ENCODE measurements at places on chromosomes 13 and 19.
A peak's percentile ranks its signal among the peaks of the same experiment; 100 is the strongest.

DNA sequence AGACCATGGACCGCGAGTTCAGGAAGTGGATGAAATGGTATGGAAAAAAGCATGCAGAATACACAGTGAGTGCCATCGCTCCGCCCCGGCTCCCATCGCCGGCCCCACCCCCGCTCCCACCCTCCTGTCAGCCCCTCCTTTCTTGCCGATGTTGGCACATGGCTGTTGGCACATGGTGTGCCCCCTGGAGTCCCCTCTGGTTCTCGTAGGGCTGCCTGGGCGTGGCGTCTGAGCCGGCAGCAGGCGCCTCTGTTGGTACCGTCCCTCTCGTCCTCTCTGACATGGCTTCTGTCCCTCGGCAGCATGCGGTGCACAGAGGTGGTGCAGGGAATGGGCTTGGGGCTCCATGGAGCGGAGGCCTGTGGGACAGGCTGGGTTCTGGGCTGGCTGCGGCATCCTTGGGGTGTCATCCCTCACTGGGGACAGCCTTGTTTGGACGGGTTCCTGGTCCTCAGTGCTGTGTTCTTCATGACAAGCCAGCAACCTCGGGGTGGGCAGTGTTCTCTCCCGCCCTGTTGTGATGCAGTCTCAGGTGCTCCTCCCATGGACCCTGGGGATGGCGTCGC, 30.9 kb downstream of the DOT1L start:
- DNase-seq: no peak

DNA sequence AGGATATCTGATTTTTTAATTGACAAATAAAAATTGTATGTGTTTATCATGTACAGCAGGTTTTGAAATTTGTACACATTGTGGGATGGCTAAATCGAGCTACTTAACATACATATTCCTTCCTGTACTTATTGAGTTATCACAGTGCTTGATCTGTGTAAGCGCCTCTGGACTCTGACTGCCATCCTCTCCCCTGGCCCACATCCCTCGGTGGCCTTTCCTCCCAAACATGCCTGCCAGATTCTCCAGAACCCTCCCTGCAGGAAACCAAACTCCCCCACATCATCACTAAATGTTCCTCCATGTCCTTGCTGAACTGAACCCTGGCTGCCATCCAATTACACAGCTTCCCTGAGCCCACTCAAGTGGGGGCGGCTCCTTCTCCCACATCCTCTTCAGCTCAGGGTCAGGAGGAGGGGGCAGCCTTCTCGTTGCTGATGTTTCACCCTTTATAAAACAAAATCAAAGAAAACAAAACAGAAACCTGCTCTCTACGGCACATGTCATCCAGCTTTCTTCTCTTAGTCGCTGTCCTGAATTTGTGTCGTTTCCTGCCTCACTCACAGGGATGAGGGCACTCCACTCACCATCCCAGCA, 97.1 kb upstream of the SPATA13 start:
- no peak for DNase-seq

- DNase-seq: no peak
These were observed 138.6 kb downstream of the PCDH20 start for GRCh38 chr13:61277088-61277487.

DNA sequence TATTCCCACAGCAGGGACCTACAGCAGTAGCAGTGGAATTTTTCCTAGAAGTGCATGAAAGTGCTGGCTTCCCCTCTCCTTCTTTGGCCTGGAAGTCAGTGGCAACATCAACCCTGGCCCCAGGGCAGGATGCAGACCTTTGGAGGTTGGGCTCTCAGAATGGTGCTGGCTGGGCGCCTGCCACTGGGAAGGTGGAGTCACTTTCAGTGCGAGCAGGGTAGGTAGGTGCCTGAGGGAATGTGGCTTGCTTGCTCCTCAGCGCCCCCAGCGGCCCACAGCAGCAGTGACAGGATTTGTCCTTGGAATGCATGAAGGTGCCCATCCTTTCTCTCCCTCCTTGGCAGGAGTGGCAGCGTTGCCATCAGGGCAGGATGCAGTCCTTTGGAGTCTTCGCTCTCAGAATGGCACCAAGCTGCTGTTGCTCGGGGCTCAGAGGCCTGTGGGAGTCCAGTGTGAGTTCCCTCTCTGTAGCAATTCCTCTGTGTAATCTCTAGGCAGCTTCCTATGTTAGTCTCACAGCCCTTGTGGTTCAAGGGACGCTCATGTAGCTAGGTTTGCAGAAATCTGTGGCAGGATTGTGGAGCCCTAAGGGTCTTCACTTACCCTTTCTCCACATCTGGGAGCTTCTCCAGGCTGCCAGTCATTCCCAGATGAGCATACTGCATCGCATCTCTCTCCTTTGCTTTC, 354.4 kb upstream of the DACH1 start:
- DNase-seq: no peak

GRCh38 chr13:63297163-63297562, 1881.5 kb upstream of the PCDH20 start:
- no peak for DNase-seq

- peak; percentile 38 for DNase-seq
These were observed 919 bp downstream of the GTF3A start for GRCh38 chr13:27425158-27425917.
